ENCODE measurements at places on chromosomes 1 and 21.

- DNase-seq = peak; percentile 4
These were observed 897 bp downstream of the ZYG11B start for GRCh38 chr1:52727114-52727586.

DNA sequence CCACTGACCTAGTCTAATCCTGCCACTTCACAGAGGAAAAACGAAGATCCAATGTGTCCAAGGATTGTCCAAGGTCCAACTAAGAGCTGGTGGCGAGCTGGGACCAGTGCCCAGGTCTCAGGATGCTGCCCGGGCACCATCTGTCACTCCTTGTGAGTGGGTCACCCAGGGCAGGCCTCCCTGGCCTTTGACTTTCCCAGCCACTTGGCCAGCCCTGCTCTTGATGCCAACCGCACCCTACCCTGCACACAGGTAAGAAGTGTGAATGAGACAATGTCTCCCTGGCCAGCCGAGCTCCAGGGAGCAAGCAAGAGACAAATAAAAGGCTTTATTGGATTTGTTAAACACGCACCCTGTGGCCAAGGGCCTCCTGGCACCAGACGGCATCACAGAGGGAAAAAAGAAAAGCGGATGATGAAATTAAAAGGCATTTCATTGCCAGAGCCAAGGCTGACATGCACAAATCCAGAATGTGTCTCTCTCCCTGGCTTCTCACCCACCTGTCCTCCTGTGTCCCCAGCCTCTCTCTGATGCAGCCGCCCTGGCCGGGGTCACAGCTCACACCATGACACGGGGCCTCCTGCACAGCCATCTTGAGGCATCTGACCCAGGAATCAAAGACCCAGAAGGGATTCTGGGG lies 72.8 kb downstream of the CAMK2N1 start:
- DNase-seq = no peak

DNA sequence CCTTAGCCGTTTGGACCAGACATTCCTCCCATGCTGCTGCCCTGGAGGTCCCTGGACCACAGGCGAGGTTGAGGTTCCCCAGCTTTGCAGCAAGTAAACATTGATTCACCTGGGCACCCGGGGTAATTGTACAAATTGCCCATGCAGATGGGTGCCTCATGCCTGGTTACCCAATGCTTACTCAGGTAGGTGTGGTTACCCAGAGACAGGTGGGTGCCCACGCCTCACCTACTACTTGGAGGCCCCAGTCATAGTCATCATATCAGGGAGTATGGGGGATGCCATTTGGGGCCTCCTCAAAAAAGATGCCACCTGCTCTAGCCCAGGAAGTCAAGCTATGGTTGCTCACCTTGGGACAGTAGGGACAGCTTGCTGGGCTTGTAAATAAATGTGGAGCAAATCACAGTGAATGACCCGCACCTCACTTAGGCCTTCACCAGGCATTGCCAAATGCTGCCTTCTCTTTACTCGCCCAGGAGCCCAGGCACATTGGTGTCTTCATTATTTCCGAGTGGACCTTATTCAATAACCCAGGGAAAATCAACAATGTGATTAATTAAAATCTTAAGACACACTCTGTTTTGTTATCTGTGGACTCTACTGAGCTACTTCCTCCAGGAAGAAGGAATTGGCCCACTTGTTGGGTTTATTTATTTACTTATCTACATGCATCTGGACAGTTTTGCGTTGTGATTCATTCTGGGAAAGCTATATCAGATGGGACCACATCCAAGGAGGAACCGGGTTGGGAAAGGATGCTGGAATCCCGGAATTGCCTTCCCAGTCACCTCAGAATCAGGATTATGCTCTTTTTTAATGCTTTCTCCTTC lies 35.6 kb upstream of the GRHL3 start:
- no peak for DNase-seq

GRCh38 chr1:57620605-57621004 lies 196.7 kb upstream of the DAB1 start:
- DNase-seq = no peak

DNA sequence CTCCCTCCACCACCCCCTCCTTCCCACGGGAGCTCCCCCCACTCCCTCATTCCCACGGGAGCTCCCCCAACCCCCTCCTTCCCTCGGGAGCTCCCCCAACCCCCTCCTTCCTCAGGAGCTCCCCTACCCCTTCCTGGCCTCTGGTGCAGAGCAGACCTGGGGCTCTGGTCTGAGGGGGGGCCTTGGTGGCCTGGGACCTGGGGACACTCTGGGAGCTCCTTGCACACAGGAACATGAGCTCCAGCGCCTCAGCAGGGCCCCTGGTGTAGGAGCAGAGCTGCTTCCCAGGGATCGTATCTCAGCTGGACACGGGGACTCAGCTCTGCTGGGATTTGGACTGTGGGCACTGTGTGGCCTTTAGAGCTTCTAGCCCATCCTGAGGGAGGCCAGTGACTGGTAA lies 19.7 kb upstream of the PRSS38 start:
- DNase-seq = no peak

GRCh38 chr1:93601686-93602085 lies 80.0 kb downstream of the BCAR3 start:
- DNase-seq = no peak

GRCh38 chr21:29196670-29197191 lies 66.3 kb downstream of the MAP3K7CL start:
- no peak for DNase-seq

DNA sequence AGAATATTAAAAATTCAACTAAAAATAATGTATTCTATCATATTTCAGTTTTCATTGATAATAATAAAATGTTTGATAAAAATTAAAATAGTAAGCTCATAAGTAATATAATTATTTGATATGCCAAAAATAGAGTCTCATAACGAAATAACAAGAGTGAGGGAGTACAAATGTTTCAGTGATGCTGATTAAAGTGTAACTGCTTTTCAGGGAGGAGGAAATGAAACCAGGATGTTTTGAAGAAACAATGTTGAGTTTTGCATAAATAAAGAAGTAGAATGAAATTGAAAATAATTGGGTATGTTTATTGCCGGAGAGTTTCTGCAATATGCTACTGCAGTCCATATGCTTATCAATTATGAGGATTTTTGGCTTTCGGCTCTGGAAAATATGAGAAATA lies 1159.8 kb upstream of the ADGRL2 start:
- DNase-seq = no peak

DNA sequence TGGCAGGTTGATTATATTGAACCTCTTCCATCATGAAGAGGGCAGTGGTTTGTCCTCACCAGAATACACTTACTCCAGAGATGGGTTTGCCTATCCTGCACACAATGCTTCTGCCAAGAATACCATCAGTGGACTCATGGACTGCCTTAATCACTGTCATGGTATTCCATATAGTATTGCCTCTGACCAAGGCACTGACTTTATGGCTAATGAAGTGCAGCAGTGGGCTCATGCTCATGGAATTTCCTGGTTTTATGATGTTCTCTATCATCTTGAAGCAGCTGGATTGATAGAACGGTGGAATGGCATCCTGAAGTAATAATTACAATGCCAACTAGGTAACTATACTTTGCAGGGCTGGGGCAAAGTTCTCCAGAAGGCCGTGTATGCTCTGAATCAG lies 16.6 kb upstream of the GBP6 start:
- no peak for DNase-seq

Measured in GM06990 (cell line).